ENCODE measurements at places on chromosomes 7 and 10. TPM values are rescaled to one million over a fixed set of nuclear protein-coding genes. Genes with fewer than 3 reads are reported as not detected.

SPDYE16 gene
- total RNA-seq = 0.20 TPM

GRCh38 chr7:132956556-132956955 lies 125.3 kb downstream of the CHCHD3 start:
- H3K36me3 ChIP-seq = no peaks in the 10 kb centered on the region
- no peak for DNase-seq

CRTAC1 gene
- not detected for total RNA-seq

- no peak overlapping the region for H3K27ac ChIP-seq
- peaks cover 3% of the 10 kb centered on the region for H3K36me3 ChIP-seq
- DNase-seq = no peak
- no peak overlapping the region for H3K4me3 ChIP-seq
- H3K4me1 ChIP-seq = no peaks in the 10 kb centered on the region
These were observed 100.5 kb downstream of the TACC2 start for GRCh38 chr10:122089311-122090017.

WDR37 gene
- total RNA-seq = 6.4 TPM

DNA sequence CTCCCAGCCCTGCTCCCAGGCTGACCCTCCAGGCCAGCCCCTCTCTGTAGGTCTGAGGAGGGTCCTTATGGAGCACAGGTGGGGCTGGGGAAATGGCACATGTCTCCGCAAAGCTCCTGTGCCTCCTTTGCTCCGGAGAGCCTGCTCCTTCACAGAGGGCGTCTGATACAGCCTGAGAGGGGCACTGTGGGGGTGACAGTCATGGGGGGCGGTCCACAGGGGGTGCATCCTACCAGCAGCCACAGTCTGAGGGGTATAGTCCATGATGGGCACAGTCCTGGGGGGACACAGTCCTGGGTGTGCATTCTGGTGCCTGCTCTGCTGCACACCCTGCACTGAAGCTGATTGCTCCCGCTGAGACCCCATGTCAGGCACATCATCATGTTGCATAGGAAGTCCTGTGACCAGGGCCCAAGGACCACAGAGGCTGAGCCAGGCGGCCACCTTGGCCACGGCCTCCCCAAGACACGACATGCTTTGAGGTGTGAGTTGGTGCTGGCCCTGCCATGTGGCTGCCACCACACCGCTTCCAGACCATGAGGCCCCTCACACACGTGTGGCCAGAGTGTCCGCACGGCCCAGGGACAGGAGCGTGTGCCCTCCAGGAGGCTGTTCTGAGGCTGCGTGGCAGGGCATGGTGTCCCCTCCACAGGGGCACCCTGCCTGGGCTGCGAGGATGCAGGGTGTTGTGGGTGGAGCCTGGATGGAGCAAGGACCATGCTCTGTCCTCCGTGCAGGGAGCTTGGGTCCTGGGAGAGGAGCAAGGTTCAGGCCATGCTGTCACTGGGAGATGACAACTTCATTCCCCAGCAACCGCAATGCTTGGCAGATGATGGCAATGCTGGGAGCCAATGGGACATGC lies 59.2 kb downstream of the PWWP2B start:
- no peaks in the 10 kb centered on the region for H3K27me3 ChIP-seq
- H3K36me3 ChIP-seq = no peaks in the 10 kb centered on the region
- no peaks in the 10 kb centered on the region for H3K4me1 ChIP-seq
- DNase-seq = no peak

GRCh38 chr10:131954356-131954965 lies 27.3 kb downstream of the BNIP3 start:
- H3K27ac ChIP-seq = no peak overlapping the region
- H3K4me1 ChIP-seq = no peaks in the 10 kb centered on the region
- peaks cover 20% of the 10 kb centered on the region for H3K36me3 ChIP-seq
- H3K4me3 ChIP-seq = no peak overlapping the region

DNA sequence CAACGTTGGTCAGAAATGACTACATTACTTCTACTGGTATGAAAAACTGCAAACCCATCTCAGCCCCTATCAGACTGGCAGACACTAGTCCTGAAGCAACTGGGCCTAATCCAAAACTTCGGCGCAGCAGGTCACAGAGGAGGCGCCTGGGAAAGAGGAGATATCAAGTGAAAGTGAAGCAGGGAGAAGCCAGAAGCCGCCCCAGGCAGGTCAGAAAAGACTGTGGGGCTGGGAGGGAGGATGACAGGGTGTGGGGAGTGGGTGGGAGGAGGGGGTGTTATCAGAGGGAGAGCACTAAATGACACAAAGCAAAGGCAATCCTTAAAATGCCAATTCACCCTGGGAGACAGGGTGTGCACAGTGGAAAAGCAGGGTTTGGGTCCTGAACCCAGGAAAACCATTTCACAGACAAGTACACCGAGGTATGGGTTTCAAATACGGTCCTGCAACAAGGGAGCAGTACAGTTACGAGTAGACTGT lies 731 bp downstream of the CHCHD3 start:
- DNase-seq = peak; percentile 52
- no peaks in the 10 kb centered on the region for H3K27me3 ChIP-seq
- no peaks in the 10 kb centered on the region for H3K36me3 ChIP-seq
- H3K4me3 ChIP-seq = peak overlapping the region; percentile 73

CLRN3 gene
- 9.6 TPM for total RNA-seq

MLXIPL gene
- total RNA-seq = 53.5 TPM

DNA sequence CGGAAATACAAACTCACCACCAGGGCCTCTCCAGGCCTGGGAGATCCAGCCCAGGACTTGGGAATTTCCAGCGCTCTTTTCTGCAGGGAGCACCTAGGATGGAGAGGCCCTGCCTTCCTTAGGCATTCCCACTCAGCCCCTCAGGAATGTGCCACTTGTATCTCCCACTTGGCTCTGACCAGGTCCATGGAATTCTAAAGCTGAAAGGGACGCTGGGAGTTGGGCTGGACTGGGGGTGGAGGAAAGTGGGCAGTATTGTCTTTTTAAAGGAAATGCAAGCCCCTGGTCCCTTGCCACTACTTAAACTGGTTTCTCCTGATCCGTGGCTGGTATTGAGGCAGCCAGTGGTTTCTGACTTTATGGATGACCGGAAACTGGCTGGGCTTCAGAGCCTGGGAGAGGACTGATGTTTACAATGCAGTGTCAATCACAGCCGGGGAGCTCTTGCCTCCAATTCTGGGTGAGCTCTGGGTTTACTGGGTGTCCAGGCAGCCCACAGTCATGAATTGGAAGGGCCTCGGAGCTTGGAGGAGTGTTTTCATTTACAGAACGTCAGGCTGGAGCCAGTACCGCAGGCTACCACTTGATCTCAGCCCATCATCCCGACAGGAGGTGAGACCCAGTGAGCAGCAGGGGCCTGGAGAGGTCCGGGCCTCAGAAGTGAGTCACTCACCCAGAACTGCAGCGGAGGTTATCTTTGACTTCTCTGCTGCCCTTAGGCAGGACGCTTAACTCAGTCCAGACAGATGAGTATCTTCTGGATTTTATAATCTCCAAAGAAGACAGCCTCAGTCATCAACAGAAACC lies 27.3 kb downstream of the AGAP3 start:
- H3K27me3 ChIP-seq = no peaks in the 10 kb centered on the region
- DNase-seq = no peak
- H3K4me3 ChIP-seq = no peak overlapping the region
- no peaks in the 10 kb centered on the region for H3K4me1 ChIP-seq
- no peaks in the 10 kb centered on the region for H3K36me3 ChIP-seq

FAM221A gene
- 5.6 TPM for total RNA-seq

NUTM2D gene
- 3.6 TPM for total RNA-seq

DNA sequence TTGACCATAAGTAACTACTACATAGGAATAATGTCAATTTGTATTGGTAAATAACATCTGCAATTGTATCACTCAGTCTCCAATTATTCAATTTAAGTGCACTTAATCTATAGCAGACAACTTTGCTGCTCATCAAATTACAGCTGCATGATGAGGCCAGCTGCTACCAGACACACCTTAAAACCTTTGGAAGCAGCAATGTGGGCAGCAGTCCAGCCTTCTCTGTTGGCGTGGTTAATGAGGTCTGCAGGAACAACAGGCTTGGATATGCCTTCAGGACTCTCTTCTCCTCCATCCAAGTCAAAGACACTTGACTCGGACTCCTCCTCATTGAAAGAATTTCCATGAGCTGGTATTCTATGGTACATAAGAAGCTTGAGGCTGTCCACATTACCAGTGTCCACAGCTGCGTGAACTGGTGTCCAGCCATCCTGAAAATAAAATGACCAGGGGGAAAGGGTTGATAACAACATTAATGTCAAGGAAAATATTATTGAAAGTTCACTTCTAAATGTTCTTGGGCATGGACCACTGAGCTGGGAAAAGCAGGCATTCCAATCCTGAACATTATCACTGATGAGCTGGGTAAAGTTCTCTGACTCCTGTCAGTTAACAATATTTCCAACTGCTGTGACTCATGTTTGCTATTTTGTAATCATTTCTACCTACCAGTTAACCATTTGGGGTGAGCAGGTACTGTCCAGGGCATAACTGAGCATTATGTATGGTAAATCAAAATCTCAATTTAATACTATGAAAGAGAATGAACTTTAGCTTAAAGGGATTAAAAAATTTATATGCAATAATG lies 95.7 kb downstream of the CTTNBP2 start:
- H3K4me1 ChIP-seq = no peaks in the 10 kb centered on the region
- H3K27me3 ChIP-seq = no peaks in the 10 kb centered on the region
- no peak for DNase-seq
- H3K4me3 ChIP-seq = no peak overlapping the region

GRCh38 chr10:11386044-11386443 lies 225.4 kb downstream of the USP6NL start:
- no peak overlapping the region for H3K4me3 ChIP-seq
- no peaks in the 10 kb centered on the region for H3K4me1 ChIP-seq
- no peaks in the 10 kb centered on the region for H3K27me3 ChIP-seq
- H3K27ac ChIP-seq = no peak overlapping the region
- H3K36me3 ChIP-seq = no peaks in the 10 kb centered on the region

DNA sequence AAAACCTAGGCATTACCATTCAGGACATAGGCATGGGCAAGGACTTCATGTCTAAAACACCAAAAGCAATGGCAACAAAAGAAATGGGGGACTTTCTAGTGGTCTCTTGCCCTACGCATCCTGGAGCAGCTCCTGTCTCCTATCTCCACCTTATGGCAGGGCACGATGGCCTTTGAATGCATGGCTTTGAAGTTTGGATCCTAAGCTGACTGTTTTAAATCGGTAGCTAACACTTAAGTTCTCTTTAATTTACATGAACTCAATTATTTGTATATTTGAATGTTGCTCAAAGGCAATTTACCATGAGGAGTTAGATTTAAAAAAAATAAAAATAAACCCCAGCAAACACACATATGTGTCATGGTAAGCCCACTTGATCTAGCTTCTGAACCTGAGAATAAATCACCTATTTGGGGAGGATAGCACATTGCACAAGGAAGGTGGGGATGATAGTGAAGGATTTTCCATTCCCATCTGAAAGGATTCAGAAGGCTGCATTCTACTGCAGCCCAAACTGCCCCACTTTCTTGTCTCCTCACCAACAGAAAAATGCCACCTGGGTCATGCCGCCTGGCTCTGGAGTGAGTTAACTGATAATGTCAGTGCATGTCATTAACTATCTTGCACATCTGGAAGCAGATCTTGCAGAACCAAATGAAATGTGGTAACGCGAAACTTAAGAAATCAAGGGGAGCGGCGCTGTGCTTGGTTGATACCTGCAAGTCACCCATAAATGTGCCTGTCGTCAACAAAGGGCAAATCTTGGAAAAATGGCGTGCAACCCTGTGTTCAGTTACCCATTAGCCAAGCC lies 12.4 kb downstream of the KLF6 start:
- H3K27ac ChIP-seq = no peak overlapping the region
- no peak for DNase-seq
- H3K36me3 ChIP-seq = peaks cover 7% of the 10 kb centered on the region
- H3K4me3 ChIP-seq = no peak overlapping the region

HYAL4 gene
- not detected for total RNA-seq

DNA sequence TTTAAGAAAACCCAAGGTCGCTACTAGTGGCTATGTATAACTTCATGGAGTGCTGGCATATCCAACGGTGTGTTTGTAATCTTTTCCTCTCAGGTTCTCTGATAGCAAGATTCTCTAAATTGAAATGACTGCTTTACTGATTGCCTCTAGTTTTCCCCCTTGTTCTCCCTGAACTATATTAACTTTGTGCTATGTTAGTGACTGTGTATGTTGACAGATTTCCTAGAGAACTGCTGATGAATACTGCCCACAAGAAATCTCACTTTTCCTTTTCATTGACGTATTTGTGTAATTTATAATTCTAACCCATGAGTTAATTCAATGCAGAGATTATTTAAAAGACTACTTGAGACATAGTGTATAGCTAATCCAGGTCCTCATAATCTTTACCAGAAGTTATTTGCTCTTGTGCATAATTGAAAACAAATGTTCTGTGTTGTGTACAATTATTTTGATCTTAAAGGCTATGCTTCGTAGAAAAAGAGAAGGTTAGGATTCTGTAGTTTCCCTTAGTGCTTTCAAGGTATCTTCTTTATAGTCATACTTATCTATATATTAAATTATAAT lies 70.6 kb upstream of the GLCCI1 start:
- H3K4me1 ChIP-seq = no peaks in the 10 kb centered on the region
- H3K4me3 ChIP-seq = no peak overlapping the region
- H3K36me3 ChIP-seq = no peaks in the 10 kb centered on the region
- no peak for DNase-seq

SAP25 gene
- 4.5 TPM for total RNA-seq

DNA sequence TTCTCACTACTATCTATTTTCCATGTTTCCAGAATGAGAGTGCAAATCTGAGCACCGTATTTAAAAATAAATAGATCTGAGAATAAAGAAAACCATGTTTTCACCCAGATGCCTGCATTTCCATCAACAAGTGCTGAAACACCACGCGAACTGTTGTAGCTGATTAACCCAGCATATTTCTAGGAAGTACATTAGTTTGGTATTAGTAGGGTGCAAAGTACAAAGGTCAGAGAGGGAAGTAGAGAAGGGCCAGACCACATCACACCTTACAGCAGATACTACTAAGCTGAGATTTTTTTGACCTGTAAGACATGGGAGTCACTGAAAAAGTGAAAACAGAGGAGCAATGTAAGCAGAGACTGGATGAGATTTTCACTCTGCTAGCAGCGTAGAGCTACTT lies 181.3 kb downstream of the IMMP2L start:
- no peaks in the 10 kb centered on the region for H3K36me3 ChIP-seq
- H3K4me3 ChIP-seq = no peak overlapping the region
- H3K27ac ChIP-seq = no peak overlapping the region
- H3K27me3 ChIP-seq = no peaks in the 10 kb centered on the region

DNA sequence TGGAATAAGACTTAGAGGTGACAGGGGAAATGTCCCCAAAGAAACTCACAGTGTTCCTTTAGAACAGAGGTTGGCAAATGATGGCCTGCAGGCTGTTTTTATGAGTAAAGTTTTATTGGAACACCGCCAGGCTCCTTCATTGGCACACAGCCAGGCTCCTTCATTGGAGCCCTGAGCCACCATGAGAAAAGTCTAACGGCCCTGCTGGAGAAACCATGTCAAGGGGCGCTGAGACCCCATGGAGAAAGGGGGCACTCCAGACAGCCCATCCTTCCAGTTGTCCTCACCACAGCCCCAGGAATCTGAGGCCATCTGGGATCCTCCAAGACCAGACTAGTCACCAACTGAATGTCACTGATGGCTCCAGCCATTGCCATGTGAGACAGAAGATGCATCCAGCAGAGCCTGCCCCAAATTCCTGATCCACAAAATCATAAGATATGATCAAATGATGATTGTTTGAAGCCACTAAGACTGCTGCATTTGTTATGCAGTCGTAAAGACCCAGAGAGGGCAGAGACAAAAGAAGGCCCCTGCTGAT lies 88.2 kb upstream of the GPR26 start:
- H3K4me3 ChIP-seq = no peak overlapping the region
- no peak overlapping the region for H3K27ac ChIP-seq
- H3K4me1 ChIP-seq = no peaks in the 10 kb centered on the region
- H3K36me3 ChIP-seq = no peaks in the 10 kb centered on the region
- peaks cover 8% of the 10 kb centered on the region for H3K27me3 ChIP-seq

PRF1 gene
- 1.7 TPM for total RNA-seq

NEBL gene
- 8.3 TPM for total RNA-seq
